ENCODE measurements at places on chromosomes 12 and 14. TPM values are rescaled to one million over a fixed set of nuclear protein-coding genes. Genes with fewer than 3 reads are reported as not detected.

- H3K4me3 ChIP-seq: no peak overlapping the region
- DNase-seq: no peak
- no peak overlapping the region for H3K27ac ChIP-seq
Measured at GRCh38 chr12:106197906-106198623, 49.8 kb downstream of the CKAP4 start.

DNA sequence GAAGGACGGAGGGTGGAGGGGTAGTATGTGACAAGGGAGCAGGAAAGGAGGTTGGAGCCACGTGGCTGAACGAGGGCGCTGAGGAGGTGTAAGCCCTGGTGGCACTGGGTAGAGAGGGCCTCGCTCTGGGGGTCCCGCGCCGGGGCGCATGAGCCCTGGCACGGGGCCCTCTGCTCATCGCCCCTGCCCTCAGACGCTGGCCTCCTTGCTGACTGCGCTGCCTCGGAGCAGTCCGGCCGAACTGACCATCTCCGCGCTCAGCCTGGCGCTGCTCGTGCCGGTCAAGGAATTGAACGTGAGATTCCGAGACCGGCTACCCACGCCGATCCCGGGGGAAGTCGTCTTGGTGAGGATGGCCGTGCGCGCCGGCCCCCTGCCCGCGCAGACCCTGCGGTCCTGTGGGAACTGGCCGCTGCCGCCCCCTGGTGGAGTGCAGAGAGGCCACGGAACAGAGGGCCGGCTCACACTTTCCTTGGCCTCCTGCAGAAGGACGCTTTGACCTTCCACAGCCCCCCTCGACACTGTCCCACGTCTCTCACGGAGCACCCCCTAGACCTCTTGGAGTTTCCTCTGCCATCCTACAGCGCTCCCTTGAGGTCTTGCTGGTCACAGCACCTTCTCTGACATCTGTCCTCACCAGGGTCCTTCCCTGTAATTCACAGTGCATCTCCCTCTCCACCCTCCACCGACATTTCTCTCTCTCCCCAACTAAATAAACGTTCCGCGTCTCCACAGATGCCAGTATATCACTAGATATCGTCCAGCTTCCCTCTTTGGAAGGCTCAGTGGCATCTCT, 10.5 kb downstream of the ARHGEF25 start:
- H3K36me3 ChIP-seq: no peaks in the 10 kb centered on the region
- H3K4me1 ChIP-seq: peaks cover 24% of the 10 kb centered on the region
- no peak overlapping the region for H3K27ac ChIP-seq
- peaks cover 99% of the 10 kb centered on the region for H3K27me3 ChIP-seq
- peak; percentile 62 for DNase-seq

DNA sequence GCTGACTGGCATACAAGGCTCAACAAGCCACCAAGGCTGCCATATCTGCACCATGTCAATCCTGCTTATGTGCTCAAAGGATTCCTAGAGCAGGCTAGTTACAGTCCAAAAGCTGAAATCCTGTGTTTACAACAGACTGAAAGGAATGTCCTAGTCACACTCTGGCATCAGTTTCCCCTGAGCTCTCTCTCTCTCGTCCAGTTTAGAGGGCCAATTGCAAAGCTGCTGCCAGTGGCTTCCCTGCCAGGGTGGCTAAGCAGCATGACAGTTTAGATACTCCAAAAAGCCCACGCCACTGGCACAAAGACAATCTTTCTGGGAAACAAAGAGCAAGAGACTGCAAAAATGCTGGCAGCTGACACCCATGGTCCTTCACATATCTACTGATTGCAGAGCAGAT, 392.1 kb downstream of the RPS29 start:
- H3K27me3 ChIP-seq: no peaks in the 10 kb centered on the region
- H3K27ac ChIP-seq: no peak overlapping the region
- no peaks in the 10 kb centered on the region for H3K4me1 ChIP-seq
- DNase-seq: no peak

DNA sequence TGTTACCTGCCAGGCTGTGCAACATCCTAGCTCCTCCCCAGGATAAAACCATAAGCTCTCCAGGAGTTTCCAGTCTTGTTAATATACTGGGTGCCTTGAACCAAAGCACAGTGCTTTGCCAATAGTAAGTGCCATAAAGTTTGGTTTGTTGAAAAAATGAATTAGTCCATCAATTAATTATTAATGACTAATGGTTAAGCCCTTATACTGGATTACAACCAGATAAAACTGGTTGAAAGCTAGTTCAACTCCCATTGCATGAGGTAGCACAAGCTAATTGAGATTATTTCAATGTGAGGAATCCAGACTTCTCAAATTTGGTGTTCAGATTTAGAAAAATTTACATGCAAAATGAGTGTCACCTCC, 1.6 kb upstream of the KRT3 start:
- peaks cover 3% of the 10 kb centered on the region for H3K27me3 ChIP-seq
- H3K36me3 ChIP-seq: no peaks in the 10 kb centered on the region
- no peak for DNase-seq

DNA sequence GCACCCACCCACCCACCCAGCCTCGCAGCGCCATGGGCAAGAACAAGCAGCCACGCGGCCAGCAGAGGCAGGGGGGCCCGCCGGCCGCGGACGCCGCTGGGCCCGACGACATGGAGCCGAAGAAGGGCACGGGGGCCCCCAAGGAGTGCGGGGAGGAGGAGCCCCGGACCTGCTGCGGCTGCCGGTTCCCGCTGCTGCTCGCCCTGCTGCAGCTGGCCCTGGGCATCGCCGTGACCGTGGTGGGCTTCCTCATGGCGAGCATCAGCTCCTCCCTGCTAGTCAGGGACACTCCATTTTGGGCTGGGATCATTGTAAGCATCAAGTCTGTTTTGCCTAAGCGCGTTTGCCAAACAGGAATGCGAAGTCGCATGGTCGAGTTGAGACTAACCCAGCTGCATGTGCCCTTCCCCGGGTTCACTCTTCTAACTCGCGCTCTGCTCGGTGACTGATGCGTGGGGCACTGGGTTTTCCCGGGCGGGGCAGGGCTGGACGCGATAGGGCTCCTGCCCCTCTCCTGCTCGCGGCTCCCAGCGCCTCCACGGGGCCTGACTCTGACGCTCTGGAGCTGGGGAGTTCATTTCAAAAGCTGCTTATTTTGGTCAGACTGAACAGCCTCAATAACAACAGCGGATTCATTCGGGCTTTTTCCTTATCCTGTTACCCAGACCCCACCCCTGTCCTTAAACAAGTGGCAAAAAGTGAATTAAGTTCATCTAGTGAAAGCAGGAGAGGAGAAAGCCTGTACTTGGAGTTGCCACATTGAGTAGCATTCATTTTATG, 458 bp downstream of the SSPN start:
- peaks cover 60% of the 10 kb centered on the region for H3K27me3 ChIP-seq
- peaks cover 7% of the 10 kb centered on the region for H3K4me1 ChIP-seq
- H3K4me3 ChIP-seq: peak overlapping the region; percentile 56
- no peak overlapping the region for H3K27ac ChIP-seq
- H3K36me3 ChIP-seq: no peaks in the 10 kb centered on the region

- H3K27ac ChIP-seq: peak overlapping the region; percentile 0
- H3K4me1 ChIP-seq: peaks cover 46% of the 10 kb centered on the region
Measured at GRCh38 chr14:95485222-95485819, 31.1 kb downstream of the SYNE3 start.

DNA sequence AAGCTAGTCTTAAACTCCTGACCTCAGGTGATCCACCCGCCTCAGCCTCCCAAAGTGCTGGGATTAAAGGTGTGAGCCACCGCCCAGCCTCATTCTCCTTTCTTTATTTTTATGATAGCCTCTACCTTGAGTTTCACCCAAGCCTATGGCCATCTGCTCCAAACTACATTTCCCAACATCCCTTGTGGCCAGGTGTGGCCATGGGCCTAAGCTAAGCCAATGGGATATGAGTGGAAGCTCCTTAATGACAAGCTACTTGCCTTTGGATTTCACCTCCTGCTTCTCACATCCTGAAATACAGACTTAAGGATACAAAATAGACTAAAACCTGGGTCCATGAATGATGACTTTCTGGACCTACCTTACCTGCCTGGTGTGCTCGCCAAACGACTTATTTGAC, 46.2 kb downstream of the DPF3 start:
- DNase-seq: no peak
- H3K4me1 ChIP-seq: no peaks in the 10 kb centered on the region
- peaks cover 12% of the 10 kb centered on the region for H3K36me3 ChIP-seq
- H3K4me3 ChIP-seq: no peak overlapping the region
- peaks cover 3% of the 10 kb centered on the region for H3K27me3 ChIP-seq

Gene MYL2
- total RNA-seq: not detected

DNA sequence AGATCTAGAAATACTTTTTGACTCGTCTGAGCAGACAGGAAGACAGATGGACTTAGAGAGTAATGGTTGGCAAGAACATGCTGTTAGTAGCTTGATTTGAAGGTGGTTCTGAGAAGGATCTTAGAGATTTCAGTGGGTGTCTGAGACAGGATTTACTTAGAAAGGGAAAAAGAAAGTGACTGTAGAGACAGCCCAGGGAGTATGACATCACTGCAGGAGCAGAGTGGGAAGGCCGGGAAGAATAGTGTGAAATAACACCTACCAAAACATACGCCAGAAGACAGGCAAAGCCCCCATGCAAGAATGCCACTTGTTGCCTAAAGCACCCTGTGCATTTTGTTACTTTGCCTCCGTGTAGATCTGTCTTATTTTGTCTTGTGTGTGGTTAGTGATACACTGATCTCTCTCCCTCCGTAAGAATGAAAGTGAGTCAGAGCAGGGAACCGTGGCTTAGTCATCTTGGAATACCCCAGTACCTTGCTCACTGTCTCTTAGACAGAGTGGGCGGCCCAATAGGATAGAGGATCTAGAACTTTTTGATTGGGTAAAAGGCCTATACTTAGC, 161.3 kb upstream of the IFNG-AS1 start:
- DNase-seq: peak; percentile 27
- no peak overlapping the region for H3K4me3 ChIP-seq
- no peaks in the 10 kb centered on the region for H3K27me3 ChIP-seq
- H3K27ac ChIP-seq: no peak overlapping the region
- no peaks in the 10 kb centered on the region for H3K36me3 ChIP-seq

GRCh38 chr14:41285186-41285748, 321.4 kb upstream of the LRFN5 start:
- no peaks in the 10 kb centered on the region for H3K4me1 ChIP-seq
- H3K4me3 ChIP-seq: no peak overlapping the region
- H3K27me3 ChIP-seq: no peaks in the 10 kb centered on the region
- no peak overlapping the region for H3K27ac ChIP-seq
- no peaks in the 10 kb centered on the region for H3K36me3 ChIP-seq

Gene RFLNA
- not detected for total RNA-seq

GRCh38 chr12:91224401-91224800, 41.8 kb upstream of the DCN start:
- H3K27me3 ChIP-seq: no peaks in the 10 kb centered on the region
- no peak for DNase-seq
- no peak overlapping the region for H3K27ac ChIP-seq
- H3K36me3 ChIP-seq: no peaks in the 10 kb centered on the region
- H3K4me3 ChIP-seq: no peak overlapping the region
- no peaks in the 10 kb centered on the region for H3K4me1 ChIP-seq

DNA sequence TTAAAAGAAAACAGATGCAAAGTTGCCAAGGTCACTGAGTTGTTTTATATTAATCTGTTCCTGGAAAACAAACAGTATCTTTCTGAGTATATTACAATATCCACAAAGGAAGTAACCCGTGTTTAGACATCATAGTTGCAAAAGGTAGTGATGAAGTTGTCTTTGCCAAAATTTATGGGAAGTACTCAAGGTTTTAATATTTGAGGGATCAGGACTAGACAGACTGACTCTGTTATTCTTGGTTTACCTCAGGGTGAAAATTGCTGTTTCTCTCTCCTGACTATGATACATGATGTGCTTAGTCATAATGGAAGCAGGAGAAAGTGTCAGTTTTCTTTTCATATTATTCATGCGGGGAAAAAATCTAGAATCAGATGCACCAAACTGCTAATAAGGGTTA, 28.3 kb downstream of the TMEM233 start:
- H3K27me3 ChIP-seq: peaks cover 32% of the 10 kb centered on the region
- H3K4me1 ChIP-seq: no peaks in the 10 kb centered on the region
- no peak overlapping the region for H3K4me3 ChIP-seq
- no peak for DNase-seq
- H3K27ac ChIP-seq: no peak overlapping the region

DNA sequence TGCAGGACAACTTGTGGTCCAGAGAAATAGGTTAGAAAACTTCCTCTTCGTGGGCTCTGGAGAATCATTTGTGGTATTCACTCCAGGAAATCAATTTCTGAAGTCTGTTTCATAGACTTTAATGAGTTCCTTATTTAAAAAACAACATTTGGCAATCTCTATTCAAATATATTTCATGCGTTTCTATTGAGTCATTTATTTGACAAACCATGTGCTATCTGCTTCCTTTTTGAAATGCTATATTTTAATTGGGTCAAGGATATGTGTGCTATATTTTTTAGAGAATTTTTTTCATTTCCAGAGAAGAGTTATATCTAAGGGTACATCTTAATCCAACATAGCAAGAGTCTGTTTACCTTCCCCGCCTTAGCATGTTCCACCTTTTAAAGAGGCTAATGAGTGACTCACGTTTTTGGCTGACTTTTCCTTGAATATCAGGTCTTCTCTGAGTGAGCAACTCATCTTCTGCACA, 252.4 kb upstream of the EGLN3 start:
- no peak for DNase-seq
- no peak overlapping the region for H3K4me3 ChIP-seq
- no peak overlapping the region for H3K27ac ChIP-seq
- H3K27me3 ChIP-seq: peaks cover 6% of the 10 kb centered on the region
- H3K36me3 ChIP-seq: no peaks in the 10 kb centered on the region

Gene ENDOU
- total RNA-seq: not detected

DNA sequence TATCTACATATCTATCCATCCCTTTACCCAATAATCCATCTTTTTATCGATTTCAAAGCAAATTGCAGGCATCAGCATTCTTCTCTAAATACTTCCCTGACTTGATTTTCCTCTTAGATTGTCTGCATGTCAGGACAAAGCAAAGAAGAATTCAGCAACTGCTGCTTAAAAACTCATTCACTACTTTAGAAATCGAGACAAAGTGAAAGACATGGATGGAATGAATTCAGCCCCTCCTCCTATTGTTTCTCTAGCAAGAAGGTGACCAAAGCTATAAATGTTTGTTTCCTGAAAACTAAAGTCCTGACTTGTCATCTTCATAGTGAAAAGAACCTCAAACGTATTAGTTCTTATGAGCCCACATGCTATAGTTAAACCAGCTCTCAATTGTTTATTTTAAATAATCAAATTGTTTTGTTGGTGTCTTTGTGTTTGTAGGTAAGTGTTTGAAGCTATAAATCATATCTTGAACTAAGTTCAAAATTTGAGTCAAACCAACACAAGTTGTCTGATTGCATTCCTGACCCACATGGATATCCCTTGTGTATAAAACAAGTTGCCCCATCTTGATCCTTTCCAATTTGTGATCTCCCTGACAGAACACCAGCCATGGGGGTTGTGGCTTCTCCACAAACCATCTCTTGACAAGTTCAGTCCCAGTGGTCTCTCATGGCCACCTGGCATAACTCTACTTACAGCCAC, 58.6 kb upstream of the ARHGAP5 start:
- H3K4me3 ChIP-seq: no peak overlapping the region
- H3K27ac ChIP-seq: no peak overlapping the region
- H3K4me1 ChIP-seq: no peaks in the 10 kb centered on the region
- H3K27me3 ChIP-seq: no peaks in the 10 kb centered on the region
- DNase-seq: no peak

Gene GALNT16
- total RNA-seq: not detected

- no peak overlapping the region for H3K4me3 ChIP-seq
- peaks cover 51% of the 10 kb centered on the region for H3K27me3 ChIP-seq
Measured at GRCh38 chr14:53946404-53947093, 10.1 kb downstream of the BMP4 start.

All from activated CD4-positive, alpha-beta memory T cell treated with anti-CD3 and anti-CD28 coated beads, Interleukin-2, amount 10 ng/mL, durations not matched to agents 7 days and 5 days (primary cell).